ENCODE measurements at places on chromosomes 6 and 20.
A peak's percentile ranks its signal among the peaks of the same experiment; 100 is the strongest.

DNA sequence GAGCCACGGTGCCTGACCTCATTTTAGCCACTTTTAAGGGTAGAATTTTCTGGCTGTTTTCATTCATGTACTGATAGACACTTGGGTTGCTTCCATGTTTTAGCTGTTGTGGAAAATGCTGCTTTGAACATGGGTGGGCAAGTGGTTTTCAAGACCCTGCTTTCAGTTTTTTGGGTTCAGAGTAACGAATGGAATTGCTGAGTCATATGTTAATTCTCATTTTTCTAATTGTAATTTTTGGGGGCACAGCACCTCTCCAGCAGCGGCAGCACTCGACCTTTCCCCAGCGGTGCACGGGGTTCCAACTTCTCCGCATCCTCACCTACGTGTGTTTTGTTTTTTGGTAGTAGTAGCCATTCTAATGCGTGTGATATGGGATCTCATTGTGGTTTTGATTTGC is 5.4 kb downstream of the NQO2 start:
- no peak for DNase-seq

- no peak for DNase-seq
Measured at GRCh38 chr6:141470810-141471209, 661.9 kb upstream of the GJE1 start.

- no peak for DNase-seq
Measured at GRCh38 chr6:116631379-116631990, 15.2 kb downstream of the RSPH4A start.

DNA sequence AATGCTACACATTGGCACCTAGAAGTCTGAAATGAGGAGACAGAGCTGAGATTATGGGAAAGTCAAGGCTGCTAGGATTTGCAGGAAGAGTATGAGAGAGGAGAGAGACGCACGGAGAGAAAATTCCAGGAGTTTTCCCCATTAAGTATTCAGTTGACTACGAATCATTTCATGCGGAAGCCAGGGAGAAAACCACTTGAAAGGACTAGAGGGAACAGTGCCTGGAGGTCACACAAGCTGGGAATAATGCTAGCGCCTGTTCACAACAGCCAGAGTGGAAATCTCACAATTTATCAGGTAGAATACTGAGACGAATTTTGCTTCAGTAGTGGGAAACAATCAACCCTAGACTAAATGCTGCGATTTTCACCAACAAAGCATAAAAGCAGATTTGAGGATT is 118.6 kb downstream of the MOXD1 start:
- no peak for DNase-seq

DNA sequence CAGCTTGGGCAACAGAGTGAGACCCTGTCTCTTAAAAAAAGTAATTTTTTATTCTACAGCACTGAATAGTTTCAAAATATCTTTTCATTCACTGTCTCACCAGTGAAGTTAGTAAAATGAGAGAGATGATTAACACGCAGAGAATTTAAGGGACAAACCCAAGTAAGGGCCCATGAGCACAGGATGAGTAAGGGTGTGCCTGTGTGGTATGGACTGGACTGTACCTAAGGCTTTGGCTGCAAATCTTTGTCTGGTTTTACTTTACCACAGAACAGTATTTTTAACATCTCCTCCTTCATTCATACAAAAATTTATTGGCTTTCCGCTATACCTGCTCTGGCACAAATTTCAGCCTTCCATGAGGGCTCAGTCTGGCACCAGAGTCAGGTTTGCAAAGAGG is 433.3 kb downstream of the UTRN start:
- no peak for DNase-seq

GRCh38 chr6:3847521-3847920 is 1.7 kb upstream of the FAM50B start:
- no peak for DNase-seq

- no peak for DNase-seq
Measured at GRCh38 chr20:38842026-38842425, 36.5 kb downstream of the PPP1R16B start.

- DNase-seq = no peak
Measured at GRCh38 chr20:52889225-52889624, 82.9 kb upstream of the TSHZ2 start.

DNA sequence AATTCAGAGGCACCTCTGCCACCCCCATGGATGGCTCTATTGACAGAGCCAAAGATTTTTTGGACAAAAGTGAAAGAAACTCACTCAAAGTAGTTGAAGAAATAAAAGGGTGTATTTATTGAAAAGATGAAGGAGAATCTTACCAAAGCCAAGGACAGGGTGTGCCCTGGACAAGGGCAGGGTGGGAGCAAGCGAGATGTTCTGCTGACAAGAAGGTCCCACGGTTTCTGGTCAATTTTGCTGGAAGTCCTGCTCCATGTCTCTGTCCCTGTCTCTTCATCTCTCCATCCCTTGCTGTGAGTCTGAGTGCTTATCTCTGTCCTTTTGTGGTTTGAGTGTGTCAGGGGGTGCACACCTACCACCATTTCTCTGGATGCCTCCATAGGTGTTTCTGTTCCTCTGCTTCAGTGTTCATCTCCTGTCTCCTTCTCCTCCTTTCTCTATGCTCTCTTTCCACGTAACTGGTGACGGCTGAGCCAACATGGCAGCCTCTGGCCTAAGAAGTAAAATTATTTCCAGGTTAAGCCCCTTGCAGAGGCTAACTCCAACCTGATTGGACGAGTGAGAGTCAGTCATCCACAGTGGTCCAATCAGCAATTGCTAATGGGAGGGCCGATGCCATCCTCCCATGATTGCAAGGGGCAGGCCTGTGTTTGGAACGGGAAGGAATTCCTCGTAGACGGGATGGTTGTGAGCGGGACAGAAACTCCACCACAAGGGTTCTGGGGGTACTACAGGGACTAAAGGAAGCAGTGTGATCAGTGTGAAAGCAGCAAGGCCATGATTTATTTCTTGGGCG is 502.1 kb upstream of the CDH4 start:
- DNase-seq = peak; percentile 31

DNA sequence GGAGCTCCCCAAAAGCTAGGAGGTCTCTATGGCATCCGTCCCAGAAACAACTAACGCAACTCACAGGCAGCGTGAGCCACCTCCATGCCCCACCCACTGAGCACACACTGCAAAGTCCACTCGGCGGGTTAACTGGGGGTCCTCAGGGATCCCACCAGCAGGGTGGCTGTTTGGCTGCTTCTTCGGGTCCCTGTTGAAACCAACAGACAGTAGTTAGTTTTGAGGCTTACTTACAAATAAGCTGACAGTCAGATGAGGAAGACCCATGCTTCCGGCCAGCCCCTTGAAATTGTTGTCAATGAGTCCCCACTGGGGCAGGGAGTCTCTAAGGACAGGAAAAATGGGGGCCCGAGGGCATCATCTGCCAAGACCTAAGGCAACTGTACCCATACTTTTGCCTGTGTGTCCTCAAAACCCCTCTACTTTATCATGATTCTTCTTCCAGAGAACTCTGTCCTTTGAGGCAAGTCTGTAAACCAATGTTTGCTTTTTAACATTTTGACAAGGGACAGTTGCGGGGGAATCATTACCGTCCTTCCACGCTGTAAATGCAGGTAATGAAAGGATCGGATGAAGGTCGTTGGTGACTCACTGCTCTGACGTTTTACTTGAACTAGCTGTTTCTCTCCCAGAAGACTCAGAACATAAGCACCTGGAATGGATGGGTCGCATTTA is 2.2 kb upstream of the PCK1 start:
- no peak for DNase-seq

DNA sequence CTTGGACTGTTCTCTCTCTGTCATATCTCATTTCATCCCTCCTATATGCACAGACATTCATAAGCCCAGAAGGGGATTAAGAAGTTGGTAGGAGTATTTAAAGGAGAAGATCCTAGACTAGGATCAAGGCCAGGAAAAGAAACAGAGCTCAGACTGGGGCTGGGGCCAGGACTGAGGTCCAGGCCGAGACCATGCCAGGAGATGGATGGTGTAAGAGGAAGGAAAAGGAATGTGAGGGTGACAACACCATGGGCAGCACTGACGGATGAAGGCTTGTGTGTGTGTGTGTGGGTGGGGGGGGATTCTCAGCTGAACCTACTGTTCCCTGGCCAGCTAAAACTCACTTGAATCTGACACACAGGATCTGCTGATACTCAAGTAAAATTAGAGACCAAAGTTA is 182.1 kb downstream of the KIF6 start:
- DNase-seq = no peak

- DNase-seq = no peak
Measured at GRCh38 chr6:133447924-133448323, 206.8 kb downstream of the EYA4 start.

DNA sequence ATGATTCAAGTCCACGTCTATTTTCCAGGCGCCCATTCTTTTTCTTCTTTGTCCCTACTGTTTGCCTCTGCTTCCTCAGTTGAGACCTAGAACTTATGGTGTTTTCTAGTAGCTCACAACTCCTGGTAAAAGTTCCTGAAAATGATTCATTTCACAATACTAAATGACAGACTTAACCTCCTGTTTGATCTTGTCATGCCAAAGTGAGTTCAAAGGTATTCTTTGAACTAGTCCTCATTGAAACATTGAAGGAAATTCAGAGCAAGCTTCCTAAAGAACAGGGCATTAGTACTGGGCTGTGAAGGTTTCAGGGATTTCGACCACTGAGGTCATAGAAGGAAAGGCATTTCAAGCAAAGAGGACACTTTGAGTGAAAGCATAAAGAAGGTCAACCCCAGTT is 132.8 kb downstream of the IBTK start:
- no peak for DNase-seq

DNA sequence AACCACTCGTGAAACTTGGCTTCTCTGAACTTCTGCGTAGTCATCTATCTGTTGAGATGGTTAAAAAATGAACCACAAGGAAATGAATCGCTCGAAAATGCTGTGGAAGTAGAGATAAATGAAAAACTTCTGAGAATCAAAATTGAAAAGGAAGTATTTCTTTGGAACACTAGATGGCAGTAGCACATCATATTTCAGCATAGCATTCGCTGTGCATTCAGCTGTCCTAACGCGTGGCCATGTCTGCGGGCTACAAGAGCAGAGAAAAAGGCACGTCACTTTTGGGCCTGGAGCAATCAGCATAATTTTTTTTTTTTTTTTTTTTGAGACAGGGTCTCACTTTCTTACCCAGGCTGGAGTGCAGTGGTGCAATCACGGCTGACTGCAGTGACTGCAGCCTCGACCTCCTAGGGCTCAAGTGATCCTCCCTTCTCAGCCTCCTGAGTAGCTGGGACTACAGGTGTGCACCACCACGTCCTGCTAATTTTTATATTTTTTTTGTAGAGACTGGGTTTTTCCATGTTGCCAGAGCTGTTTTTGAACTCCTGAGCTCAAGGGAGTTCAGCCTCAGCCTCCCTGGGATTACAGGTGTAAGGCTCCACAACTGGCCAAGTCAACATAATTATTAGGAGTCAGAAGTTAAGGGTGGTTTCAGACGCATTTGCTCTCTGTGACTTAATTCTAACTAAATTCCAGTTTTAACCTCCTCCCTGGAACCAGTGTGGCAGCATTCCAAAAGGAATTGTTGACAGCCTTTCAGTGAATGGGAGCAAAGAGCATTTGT is 8.8 kb upstream of the PERP start:
- DNase-seq = peak; percentile 65

- no peak for DNase-seq
Measured at GRCh38 chr6:148775161-148775560, 28.3 kb downstream of the UST start.

DNA sequence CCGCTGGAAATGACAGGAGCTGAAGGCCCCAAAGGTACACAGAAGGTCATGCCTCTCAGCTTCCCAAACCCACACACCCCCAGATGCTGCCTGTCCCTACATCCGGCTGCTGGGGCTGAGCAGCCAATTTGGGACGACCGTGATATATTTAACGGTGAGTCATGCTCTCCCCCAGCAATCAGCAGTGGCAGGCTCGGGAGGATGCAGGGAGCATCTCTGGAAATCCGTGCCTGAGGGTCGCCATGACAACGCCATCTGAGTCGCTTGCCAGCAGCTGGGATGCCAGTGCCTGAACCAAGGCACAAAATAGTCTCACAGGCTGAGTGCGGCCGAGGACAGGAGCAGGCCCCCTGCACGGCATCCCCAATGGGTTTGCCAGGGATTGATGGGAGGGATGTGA is 57.9 kb downstream of the KCNB1 start:
- no peak for DNase-seq

GRCh38 chr6:132962936-132963868 is 148.8 kb downstream of the RPS12 start:
- peak; percentile 59 for DNase-seq

GRCh38 chr20:17617212-17617867 is 47.5 kb downstream of the DSTN start:
- DNase-seq = peak; percentile 74

DNA sequence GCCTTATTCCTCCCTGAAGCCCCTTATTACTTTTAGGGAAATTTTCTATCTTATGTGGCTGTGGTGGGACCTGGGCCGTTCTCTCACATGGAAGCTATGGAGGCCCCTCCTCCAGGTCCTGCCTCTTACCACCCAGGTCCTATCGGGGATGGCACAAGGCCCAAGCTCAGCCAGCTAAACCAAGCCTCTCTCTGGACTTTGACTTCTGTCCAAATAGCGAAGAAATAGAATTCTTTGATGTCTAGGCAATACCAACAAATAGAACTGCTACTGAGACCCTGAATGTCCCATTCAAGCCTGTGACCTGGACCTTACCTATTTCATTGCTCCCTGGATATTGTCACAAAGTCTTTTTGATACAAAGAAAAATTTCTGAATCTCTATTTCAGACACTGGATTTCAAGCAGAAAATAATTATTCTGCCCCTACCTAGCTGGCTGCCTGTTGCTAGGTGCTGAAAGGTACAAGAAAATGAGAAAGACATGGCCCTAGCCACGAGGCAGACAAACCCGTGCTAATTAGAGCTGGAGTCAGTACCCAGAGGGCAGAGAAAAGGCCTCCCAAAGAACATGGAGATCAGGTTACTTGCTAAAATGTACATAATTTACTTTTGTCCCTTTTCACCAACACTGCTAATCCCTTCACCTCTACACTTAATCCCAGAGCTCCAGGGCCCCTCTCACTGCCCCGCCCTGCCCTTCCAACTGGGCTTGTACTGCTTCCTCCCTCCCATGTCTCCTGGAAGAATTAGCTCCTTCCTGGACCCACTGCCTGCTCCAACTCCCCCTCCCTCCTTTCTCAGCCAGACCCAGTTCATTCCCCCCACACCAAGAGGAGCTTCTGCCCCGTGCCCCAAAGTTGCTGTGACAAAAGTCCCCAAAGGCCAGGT is 15.5 kb upstream of the NNAT start:
- DNase-seq = no peak

All from A549 (cell line).